Activated gamma-delta T cell treated with anti-CD3 and anti-CD28 coated beads, Interleukin-2, amount 50 U/mL, for 16 hours (primary cell): ENCODE measurements at places on chromosomes 12 and 14.
A peak's percentile ranks its signal among the peaks of the same experiment; 100 is the strongest.

DNA sequence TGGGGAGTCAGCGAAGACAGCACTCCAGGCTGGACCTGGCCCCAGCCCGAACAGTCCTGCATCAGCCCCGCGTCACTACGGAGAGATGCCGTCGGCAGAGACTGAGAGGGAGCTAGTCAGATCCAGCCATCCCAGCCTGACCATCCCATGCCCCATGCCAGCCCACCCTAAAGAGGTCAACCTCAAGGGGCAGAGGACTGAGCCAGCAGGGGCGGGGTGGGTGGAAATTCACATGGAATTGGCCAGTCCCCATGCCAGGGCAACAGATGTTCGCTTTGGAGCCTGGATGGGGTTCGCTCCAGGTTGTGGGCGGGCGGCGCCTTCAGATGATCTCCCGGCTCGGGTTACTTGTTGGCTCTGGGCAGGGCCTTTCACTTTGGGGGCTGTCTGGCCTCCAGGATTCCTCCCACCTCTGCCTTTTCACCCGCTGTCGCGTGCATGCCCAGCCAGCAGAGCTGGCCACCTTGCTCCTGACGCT, 154.3 kb downstream of the TSPAN9 start:
- no peak for DNase-seq

DNA sequence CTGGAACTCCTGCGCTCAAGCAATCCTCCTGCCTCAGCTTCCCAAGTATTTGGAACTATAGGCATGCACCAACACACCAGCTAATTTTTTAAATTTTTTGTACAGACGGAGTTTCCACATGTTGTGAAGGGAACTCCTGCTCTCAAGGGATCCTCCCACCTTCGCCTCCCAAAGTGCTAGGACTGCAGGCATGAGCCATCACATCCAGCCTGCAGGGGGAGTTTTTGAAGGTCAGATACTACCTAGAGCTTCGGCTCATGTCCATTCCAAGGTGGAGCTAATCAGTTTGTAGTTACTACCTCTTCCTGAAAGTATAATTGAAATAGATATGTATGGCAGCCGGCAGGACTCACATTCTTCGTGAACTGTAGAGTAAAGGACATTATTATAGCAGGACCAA, 3.7 kb upstream of the TAS2R19 start:
- DNase-seq = no peak

GRCh38 chr14:105075379-105076295, 10.4 kb upstream of the GPR132 start:
- DNase-seq = no peak

DNA sequence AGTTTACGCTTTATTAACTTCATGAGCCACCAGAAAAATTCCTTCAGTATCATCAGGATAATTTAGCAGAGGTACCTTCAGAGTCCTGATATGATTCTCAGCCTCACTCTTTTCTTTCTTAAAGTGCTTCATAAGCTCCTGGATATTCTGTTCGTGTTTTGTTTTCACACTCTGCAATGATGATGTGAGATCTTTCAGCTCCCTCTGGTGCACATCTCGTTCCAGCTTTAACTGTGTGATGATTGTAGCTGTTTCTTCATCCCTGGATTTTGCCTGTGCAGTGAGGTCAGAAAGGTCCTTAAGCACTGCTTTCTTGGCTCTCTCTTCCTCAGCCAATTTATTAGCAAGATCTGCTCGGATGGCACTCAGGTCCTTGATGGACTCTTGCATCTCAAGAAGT, 156.7 kb downstream of the CEP128 start:
- no peak for DNase-seq

DNA sequence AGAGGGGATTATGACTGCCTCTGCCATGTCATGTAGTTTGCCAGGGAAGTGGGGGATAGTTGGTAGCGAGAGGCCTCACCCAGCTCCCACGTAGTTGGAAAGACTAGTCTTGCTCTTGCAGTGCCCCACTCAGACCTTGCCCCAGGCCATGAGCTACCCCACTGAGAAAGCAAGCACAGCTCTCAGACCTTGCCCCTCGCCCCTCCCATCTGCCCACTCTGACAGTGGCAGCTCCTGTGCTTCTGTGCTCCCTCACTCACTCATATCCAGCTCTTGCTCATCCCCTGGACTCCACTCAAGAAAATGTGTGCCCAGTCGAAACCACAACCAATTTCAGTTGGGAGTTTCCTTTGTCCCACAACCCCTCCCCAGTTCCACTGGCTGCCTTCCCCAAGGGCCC, 55.5 kb upstream of the BDKRB2 start:
- no peak for DNase-seq

DNA sequence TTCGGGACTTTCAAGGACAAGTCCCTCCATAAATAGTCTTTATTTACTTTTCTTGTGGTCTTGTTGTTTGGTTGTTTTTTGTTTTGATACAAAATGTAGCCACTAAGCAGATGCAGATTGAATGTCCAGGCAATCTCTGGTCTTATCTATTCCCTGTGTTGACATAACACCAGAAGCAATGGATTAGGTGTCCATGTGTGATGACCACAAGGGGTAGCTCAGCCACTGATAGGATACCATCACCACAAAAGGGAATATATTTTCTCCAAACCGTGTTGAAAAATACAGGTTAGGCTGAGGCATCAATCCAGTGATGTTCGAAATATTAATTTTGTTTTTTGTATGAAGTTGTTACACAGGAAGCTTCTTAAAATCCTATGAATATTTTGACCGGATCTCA, 196.3 kb downstream of the EPS8 start:
- no peak for DNase-seq

- peak; percentile 32 for DNase-seq
Observed at GRCh38 chr14:99995700-99996356, 69.4 kb upstream of the EVL start.

DNA sequence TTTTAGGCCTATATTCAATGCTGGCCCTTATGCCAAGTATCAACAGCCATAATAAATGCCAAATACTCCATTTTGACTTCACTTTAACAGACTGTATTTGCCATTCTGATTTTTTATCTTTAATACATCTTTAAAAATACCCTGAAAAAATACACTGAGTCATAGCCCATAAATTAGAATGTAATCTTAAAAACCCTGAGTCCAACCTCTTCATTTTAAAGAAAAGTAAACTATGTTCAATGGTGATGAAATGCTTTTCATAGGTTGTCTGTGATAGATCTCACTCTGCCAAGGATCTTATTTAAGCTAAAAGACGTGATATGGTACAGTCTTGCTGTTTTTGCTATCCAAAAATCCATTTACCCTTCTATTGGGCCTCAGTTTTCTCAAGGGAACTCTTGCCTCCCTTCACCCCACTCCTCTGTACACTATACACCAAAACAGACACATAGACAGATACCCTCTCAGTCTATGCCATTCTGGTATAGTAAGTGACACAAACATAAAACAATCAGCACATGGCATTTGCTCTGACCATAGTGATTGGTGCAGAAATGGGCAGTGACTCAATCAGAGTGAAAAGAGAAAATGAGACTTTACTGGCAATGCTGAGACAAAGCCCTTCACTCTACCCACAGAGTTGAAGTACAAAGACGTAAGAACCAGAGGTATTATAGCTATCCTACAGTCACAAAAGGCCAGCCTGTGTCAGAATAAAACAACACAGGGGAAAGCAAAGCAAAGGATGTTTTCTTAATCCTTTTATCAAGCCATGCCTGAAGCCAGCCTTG, 49.1 kb downstream of the BTG1 start:
- no peak for DNase-seq
